ENCODE measurements at places on chromosomes 1 and 21.

DNA sequence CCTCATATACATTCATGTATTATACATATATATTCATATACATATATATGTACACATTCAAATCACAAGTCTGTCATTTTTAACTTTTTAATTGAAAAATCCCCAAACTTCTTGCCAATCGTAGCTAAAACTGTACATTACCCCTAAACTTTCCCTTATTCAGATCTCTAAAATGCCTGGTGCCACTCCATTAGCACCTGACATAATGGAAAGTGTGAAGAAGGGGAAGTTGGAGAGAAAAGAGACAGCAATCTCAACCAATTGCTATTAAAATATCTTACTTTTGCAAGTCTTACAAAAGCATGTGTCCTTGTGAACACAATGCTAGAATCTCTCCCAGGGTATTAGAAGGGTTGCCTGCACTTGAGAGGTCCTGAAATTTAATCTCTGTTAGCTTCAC, 22.7 kb upstream of the PRKACB start:
- no peak for DNase-seq

GRCh38 chr1:113930499-113931161, 1.5 kb downstream of the HIPK1 start:
- DNase-seq: peak; percentile 52

DNA sequence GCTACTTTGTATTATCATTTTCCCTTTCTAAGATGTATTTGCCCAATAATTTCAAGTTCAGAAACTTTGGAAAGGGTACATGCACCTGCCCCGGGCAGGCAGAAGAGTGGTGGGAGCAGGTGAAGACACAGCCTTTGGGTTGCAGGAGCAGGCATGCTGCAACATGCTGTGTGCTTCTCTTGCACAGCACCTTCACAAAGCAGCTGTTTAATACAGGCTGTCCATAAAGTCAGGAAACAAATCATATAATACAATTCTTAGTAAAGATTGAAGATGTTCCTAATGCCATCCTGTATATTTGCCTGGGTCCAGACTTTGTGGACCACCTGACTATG, 182.9 kb downstream of the ZNF281 start:
- no peak for DNase-seq

GRCh38 chr1:197277166-197277565, 9.1 kb downstream of the CRB1 start:
- no peak for DNase-seq

DNA sequence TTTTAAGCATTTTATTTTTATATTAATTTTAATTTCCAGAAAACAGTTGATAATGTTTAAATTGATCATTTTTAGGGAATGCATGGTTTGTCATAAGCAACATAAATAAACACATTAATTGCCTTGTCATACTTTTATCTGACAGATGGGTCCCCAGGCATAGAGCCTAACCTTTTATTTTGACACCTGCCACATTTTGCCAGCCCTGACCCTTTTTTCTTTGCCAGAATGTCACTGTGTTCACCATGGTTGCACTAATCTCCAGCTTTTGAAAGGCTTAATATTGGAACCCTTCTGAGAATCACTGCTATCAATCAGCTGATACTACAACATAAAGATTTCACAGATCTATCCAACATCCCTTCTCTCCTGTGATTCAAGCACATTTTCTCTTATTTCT, 56.0 kb upstream of the DPYD start:
- no peak for DNase-seq

GRCh38 chr1:54826226-54826816, 25.2 kb upstream of the TTC22 start:
- no peak for DNase-seq

DNA sequence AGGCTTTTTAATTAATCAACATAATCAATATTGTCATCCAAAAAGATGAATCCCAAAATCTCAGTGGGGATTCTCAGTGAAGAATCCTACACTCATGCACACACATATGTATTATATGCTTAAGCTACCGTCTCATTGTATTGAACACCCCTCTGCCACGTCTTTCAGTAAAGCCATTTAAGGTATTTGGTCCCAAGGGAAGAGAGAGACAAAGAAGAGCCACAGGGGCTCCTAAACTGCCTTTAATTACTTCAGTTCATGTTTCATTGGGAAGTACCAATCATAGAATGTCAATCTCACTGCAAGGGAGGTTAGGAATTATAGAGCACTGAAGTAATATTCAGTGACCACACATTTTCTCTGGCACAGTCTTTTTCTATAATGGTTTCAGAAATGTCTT, 388.6 kb upstream of the NEGR1 start:
- no peak for DNase-seq

- DNase-seq: peak; percentile 66
These were observed 2.9 kb downstream of the LMO4 start for GRCh38 chr1:87331365-87332241.

DNA sequence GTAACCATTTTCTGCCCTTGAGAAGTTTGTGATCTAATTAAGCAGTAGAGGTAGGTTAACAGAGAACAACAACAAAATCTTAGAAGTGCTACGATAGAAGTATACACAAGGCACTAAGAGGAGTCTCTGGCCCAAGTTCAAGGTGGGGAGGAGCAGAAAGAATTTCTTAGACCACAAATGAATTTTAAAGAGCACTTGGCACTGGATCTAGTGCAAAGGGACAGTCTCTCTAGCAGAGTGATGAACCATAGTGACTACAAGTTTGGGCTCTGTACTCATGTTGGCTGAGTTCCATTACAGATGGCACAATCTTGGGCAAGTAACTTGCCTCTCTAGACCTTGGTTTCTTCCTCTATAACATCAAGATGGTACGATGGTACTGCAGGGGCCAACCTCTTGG, 33.3 kb upstream of the PIGC start:
- no peak for DNase-seq

DNA sequence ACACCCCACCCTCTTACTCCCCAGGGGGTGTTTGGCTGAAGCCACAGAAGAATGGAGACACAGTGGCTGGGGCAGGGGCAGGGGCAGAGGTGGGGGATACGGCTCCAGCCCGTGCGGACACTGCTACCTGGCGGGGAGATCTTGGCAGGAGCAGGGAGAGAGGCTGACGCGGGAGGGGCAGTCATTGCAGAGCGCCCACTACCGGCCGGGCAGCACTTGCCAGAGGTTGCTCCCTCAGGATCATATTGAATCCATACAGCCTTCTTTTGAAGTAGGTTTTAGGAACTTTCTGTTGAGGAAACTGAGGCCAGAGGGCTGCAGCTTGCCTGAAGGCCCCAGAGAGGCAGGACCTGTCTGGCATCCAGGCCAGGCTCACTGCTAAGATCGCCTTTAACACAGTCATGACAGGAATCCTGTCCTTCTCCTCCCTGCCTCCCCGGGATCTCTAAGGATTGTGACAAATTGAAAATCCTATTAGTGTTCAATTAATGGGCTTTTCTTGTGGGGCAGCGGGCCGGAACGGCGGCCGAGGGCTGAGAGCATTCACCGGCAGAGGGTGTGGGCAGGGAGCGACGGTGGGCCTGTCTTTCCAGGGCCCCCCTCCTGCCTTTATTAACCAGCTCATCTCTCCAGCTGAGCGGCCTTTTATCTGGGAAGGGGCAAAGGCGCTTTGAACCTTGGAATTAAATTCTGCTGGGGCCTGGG, 65.5 kb upstream of the WNT4 start:
- DNase-seq: no peak

DNA sequence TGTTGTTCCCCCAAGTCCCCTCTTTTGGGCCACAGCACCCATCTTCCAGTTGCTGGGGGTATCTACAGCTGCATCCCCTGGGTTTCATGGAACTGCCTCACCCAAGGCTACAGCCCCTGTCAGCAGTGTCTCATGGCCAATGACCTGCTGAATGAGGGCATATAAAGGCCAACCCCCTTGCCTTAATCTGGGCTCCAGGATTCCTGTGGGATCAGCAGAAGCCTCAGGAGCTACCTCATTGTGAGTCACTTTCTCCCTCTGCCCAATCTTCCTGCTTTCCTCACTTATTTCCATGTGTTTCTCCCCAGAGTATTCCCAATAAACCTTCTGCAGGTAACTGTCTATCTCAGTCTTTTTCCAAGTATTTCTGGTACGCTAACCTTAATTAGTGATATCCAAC, 37.3 kb upstream of the SYT14 start:
- DNase-seq: peak; percentile 79

- no peak for DNase-seq
These were observed 154.0 kb upstream of the AJAP1 start for GRCh38 chr1:4500441-4500840.

- no peak for DNase-seq
These were observed 57.5 kb upstream of the RBM15 start for GRCh38 chr1:110281363-110282290.

DNA sequence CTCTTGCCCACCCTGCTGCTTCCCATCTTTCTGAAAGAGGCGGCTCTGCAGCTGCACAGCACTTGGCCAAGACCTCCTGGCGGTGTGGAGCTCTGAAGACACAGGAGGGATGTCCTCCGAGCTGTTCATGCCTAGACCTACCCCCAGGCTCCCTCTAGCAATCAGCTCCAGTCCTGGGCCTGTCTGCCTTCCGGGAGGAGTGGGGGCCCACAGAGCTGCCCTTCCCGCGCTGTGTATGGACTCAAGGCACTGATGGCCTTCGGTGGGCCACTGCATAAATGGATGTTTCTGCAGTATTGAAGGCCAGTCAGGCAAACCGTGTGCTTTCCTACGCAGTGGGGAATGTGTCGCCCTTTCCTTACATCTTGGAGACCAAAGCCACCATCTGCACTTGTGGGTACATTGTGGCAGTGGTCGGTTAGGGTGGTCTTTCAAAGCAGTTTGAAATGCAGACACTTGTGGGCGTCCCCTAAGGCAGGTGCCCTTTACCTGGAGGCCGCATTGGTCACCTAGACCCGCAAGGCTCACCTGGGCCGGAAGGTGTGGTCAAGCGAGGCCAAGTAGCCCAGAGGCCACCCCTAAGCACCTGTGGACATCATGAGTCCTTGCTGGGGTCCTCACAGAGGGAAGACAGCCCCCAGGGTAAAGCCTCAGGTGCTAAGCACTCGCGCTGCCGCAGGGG, 912 bp upstream of the PKNOX1 start:
- no peak for DNase-seq

All from EL (cell line).